ENCODE measurements at places on chromosomes 3 and 15.

DNA sequence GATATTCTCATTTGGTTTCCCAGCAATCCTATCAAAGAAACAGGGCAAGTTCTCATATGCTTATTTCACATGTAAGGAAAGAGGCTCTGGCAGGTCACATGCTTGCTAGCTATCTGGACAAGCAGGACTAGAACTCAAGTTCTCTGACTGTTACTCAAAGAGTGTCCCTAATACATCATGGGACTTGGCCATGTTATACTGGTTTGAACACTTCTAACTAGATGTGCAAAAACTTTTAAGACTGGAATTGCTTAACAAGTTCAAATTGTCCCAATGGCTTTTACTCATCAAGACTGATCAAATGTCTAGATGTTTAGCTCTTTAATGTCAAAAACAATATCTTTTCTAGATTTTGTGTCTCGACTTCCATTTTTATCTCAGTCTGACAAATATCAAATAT is 6.8 kb downstream of the GATM start:
- no peaks in the 10 kb centered on the region for H3K36me3 ChIP-seq
- DNase-seq, result no peak
- H3K27ac ChIP-seq, result no peak overlapping the region
- no peak overlapping the region for H3K4me3 ChIP-seq

- DNase-seq, result no peak
- H3K36me3 ChIP-seq, result no peaks in the 10 kb centered on the region
- H3K27me3 ChIP-seq, result no peaks in the 10 kb centered on the region
- no peaks in the 10 kb centered on the region for H3K4me1 ChIP-seq
- no peak overlapping the region for H3K4me3 ChIP-seq
- H3K27ac ChIP-seq, result no peak overlapping the region
Observed at GRCh38 chr15:54836052-54836795, 360.5 kb downstream of the RSL24D1 start.

DNA sequence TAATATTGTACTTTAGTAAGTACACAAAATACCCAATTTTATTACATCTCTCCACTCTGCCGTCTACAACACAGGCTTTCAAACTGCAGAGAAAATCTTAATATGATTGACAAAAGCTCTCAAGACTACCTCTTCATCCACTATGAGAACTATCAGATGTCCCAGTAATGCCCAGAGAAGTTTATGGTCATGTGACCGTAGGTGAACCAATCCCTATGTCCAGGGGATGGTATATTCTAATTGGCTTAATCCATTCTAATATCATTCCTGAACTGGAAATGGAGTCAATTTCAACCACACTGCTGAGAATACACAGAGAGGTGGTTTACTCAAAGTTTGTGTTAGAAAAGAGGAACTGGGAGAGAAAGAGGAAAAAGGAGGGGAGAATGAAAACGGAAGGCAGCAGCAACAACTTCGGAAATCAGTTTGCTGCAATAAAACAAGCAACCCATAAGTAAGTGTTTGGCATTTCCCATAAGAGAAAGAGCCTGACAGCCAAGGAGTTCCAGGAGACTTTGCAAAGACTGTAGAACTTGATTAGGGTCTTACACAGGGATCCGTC is 7.3 kb downstream of the SST start:
- H3K27me3 ChIP-seq, result peaks cover 34% of the 10 kb centered on the region
- no peaks in the 10 kb centered on the region for H3K36me3 ChIP-seq
- no peak overlapping the region for H3K4me3 ChIP-seq
- no peak overlapping the region for H3K27ac ChIP-seq
- no peaks in the 10 kb centered on the region for H3K4me1 ChIP-seq
- DNase-seq, result no peak

DNA sequence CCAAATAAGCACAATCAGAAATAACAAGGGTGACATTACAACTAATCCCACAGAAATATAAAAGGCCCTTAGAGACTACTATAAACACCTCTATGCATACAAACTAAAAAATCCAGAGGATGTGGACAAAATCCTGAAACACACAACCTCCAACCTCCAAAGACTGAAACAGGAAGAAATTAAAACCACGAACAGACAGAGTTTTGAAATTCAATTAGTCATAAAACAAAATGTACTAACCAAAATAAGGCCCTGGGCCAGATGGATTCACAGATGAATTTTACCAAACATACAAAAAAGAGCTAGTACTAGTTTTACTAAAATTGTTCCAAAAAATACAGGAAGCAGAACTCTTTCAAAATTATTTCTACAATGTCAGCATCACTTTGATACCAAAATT is 1043.6 kb downstream of the DIPK2A start:
- H3K36me3 ChIP-seq, result no peaks in the 10 kb centered on the region
- no peak overlapping the region for H3K27ac ChIP-seq
- H3K4me3 ChIP-seq, result no peak overlapping the region
- H3K27me3 ChIP-seq, result no peaks in the 10 kb centered on the region
- no peak for DNase-seq

- no peaks in the 10 kb centered on the region for H3K4me1 ChIP-seq
- H3K27me3 ChIP-seq, result no peaks in the 10 kb centered on the region
- DNase-seq, result no peak
- no peak overlapping the region for H3K4me3 ChIP-seq
- no peak overlapping the region for H3K27ac ChIP-seq
Observed at GRCh38 chr3:129518581-129518980, 9.9 kb upstream of the RHO start.

DNA sequence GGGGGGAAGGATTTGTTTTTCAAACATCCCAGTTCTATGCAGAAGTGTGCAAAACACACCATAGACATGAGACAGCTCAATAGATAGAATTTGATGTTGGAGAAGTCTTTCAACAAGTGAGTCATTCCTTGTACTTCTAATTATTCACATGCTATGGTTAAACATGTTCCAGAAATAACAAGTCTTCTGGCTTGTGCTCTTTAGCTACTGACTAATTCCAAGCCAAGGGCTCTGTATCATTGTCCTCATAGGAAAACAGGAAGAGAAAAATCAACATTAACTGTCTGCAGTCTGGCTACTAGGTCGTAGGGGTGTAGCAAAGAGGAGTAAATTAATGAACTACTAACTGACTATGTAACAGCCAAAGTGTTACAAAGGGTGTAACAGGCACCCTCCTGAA is 25.8 kb downstream of the LDHAL6B start:
- no peak for DNase-seq
- peaks cover 11% of the 10 kb centered on the region for H3K4me1 ChIP-seq
- no peak overlapping the region for H3K4me3 ChIP-seq

Data from activated CD8-positive, alpha-beta T cell treated with anti-CD3 and anti-CD28 coated beads, Interleukin-2, amount 10 ng/mL, durations not matched to agents 7 days and 5 days (primary cell).